ENCODE measurements at places on chromosomes 7 and 10. TPM values are rescaled to one million over a fixed set of nuclear protein-coding genes. Genes with fewer than 3 reads are reported as not detected.

DNA sequence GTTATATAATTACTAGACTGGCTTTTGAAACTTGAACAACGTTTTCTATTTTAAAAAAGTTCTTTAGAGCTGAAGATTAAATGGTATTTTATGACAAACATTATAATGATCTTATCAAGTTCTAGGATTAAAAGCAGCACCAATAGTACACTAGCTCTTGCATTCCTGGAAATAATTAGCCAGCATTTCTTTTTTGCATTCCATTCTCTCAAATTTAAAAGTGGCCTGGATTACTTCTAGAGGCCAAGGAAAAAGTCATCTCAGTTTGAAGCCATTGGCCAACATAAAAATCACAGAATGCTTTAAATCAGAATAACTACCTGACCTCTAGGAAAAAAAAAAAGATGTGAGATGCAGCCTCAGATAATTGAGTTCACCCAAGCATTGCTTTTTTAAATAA, 1326.4 kb upstream of the SORCS1 start:
- H3K4me3 ChIP-seq: no peak overlapping the region
- H3K27ac ChIP-seq: no peak overlapping the region
- no peak for DNase-seq

DNA sequence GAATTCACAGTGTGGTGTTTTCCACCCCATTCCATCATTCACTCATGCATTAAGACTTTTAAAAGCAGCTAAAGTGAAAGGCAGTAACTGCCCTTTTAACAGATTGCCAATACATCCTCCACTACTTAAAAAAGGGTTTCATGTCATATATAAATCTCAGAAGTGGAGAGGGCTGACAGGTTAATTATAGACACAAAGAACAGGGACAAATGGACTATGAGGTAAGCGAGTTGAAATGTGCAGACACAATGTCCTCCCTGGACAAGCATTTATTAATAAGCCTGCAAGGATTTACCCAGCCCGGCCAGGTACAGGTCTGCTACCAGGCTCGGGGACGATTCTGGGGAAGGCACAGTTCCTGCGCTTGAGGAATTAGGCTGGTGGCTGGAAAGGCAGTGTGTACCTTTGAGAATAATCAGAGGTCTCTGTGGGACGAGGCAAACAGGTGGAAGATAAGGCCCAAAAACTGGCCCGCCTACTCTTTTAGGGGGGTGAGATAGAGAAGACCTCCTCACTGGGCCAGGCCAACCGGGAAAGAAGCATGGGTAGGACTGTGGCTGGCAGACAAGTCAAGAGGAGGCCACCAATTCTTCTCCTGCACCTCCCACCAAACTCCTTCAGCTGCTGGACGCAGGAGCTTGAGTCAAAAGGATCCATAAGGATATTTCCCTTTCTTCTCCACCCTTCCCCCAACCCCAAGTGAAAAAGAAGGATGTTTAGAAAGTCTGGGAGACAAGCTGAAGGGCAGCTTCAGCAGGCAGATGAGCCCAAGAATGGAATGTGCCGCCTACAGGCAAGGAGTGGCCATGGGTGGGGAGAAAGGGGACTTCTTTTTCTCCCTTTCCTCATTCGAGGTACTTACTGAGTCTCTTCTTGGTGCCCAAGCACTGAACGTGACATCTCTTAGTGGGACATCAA, 1.5 kb downstream of the PDLIM1 start:
- peak overlapping the region; percentile 81 for H3K4me3 ChIP-seq
- H3K27me3 ChIP-seq: peaks cover 42% of the 10 kb centered on the region
- no peak for DNase-seq
- H3K36me3 ChIP-seq: no peaks in the 10 kb centered on the region
- H3K27ac ChIP-seq: no peak overlapping the region

GRCh38 chr7:47093320-47094234, 488.3 kb downstream of the TNS3 start:
- H3K4me3 ChIP-seq: no peak overlapping the region
- no peaks in the 10 kb centered on the region for H3K27me3 ChIP-seq
- no peaks in the 10 kb centered on the region for H3K4me1 ChIP-seq

GRCh38 chr10:104209575-104210198, 22.5 kb downstream of the CFAP43 start:
- no peak overlapping the region for H3K4me3 ChIP-seq
- peak; percentile 78 for DNase-seq
- H3K4me1 ChIP-seq: no peaks in the 10 kb centered on the region

GRCh38 chr10:8951440-8952089, 897.1 kb downstream of the GATA3 start:
- DNase-seq: no peak
- no peak overlapping the region for H3K27ac ChIP-seq
- no peaks in the 10 kb centered on the region for H3K36me3 ChIP-seq

DNA sequence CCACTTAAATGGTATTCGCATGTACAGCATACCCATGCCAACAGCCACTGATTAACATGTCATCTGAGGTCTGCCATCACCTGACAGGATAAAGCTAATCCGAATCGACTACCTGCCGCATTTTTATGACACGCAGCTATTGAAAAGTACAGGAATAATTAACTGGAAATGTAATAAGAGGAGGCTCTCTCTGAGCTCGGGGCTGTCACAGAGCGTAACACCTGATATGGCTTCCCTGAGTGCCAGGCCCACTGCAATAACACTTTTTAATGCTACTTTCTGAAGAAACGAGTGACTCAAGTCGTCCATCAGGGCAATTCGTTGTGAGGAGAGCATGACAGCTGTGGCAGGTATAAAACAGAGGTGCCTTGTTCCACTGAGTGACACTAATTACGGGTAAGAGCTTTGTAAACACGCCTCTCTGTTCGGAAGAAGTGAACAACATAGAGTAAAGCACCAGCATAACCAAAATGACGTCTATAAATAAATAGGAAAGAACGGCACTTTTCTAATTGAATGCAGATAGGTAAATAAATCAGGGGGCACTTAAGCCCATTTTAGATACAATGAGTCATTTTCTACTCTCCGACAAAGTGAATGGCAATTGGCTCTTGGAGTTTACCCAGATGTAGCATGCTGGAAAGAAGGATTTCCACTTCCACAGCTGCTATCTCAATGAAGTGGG, 56.5 kb upstream of the CREB5 start:
- no peak overlapping the region for H3K4me3 ChIP-seq
- DNase-seq: no peak
- H3K27me3 ChIP-seq: peaks cover 7% of the 10 kb centered on the region
- H3K36me3 ChIP-seq: no peaks in the 10 kb centered on the region
- no peak overlapping the region for H3K27ac ChIP-seq
- H3K4me1 ChIP-seq: no peaks in the 10 kb centered on the region

DNA sequence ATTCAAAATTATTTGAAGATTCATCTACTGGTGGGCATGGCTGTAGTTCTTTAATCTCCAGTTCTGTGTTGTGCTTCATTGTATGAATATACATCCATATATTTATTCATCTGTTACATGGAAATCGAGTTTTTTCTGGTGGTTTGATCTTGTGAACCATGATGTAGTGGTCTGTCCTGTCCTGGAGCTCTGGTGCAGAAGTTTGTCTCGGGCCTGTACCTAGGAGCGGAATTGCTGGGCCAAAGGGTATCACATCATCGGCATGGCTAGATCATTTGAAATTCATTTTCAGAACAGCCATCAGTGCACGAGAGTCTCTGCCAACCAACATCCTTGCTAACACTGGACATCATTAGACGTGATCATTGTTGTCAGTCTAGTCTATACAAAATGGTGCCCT, 107.0 kb downstream of the ELFN1 start:
- peaks cover 1% of the 10 kb centered on the region for H3K27me3 ChIP-seq
- H3K27ac ChIP-seq: no peak overlapping the region
- no peaks in the 10 kb centered on the region for H3K4me1 ChIP-seq
- DNase-seq: no peak

DNA sequence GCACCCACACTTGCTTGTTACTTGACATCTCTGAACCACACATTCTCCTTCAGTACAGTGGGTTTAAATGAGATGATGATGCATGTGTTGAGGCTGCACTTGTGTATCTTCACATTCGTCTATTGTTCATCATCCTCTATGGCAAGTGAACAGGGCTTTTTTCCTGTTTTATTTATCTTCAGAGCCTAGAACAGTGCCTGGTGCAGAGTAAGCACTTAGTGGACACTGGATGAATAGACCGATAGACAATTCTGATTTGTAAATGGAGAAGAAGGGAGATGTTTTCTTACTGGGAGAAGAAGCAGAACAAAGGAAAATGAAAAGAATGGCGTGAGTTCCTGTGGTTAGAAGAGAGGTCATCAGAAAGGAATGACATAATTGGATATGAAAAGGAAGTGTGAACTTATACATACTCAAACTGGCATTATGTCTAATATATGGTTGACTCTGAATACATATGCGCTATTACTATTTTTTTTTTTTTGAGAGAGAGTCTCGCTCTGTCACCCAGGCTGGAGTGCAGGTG, 99.7 kb downstream of the AVL9 start:
- no peaks in the 10 kb centered on the region for H3K36me3 ChIP-seq
- H3K27me3 ChIP-seq: peaks cover 8% of the 10 kb centered on the region
- H3K27ac ChIP-seq: no peak overlapping the region
- no peak for DNase-seq
- no peaks in the 10 kb centered on the region for H3K4me1 ChIP-seq

DNA sequence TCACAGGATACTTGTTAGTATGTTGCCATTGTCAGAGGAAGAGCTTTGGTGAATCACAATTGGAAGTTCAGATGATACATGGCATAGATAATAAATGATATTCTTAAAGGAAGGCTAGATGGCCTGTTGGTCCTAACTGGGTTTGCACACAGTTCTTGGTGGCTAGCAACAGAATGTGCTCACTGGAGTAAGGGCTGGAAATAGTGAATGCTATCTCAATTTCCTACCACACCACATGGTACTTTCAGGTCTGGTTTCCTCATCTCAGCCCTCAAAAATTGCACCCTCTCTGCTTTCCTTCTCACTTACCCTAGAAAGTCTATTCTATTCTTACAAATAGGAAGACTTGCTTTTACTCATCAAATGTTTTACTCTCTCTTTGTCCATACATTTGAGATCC, 622.5 kb downstream of the ANKRD7 start:
- no peak overlapping the region for H3K27ac ChIP-seq
- no peaks in the 10 kb centered on the region for H3K27me3 ChIP-seq
- no peaks in the 10 kb centered on the region for H3K36me3 ChIP-seq
- no peaks in the 10 kb centered on the region for H3K4me1 ChIP-seq
- H3K4me3 ChIP-seq: no peak overlapping the region
- no peak for DNase-seq

DNA sequence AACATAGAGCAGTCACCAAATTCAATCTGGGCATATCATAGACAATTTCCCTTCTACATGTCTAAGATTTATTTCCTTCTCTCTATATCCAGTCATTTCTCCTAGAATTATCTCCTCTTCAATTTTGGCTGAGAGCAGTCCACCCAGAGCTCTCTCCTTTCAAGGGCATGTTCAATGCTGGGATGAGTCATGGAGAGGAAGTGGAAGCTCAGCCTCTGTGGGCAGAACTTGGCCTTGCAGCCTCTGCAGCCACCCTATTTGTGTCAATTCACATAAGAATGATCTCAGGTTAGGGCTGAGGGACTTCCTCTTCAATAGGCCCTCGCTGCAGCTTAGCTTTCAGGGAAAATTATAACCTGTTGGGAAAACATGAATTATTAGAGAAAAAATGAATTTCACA, 560.8 kb downstream of the POM121L12 start:
- no peak overlapping the region for H3K4me3 ChIP-seq
- no peak overlapping the region for H3K27ac ChIP-seq
- no peaks in the 10 kb centered on the region for H3K27me3 ChIP-seq
- DNase-seq: no peak

GRCh38 chr10:129898706-129899268, 65.3 kb downstream of the EBF3 start:
- no peak overlapping the region for H3K4me3 ChIP-seq
- H3K27ac ChIP-seq: no peak overlapping the region
- peaks cover 9% of the 10 kb centered on the region for H3K27me3 ChIP-seq
- H3K36me3 ChIP-seq: no peaks in the 10 kb centered on the region

DNA sequence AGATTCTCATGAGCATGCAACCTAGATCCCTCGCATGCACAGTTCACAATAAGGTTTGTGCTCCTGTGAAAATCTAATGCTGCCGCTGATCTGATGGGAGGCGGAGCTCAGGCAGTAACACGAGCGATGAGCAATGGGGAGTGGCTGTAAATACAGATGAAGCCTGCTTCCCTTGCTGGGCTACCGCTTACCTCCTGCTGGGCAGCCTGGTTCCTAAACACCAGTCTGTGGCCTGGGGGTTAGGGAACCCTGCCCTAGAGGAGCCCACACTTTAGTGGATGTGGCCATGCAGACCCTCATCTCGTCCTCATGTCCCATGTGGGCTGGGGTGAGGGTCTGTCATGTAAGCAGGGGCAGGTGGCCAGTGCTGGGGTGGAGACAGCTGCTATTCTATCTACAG, 417.6 kb downstream of the GLRX3 start:
- H3K27me3 ChIP-seq: no peaks in the 10 kb centered on the region
- H3K27ac ChIP-seq: no peak overlapping the region
- H3K4me1 ChIP-seq: no peaks in the 10 kb centered on the region
- no peak overlapping the region for H3K4me3 ChIP-seq
- no peaks in the 10 kb centered on the region for H3K36me3 ChIP-seq
- DNase-seq: no peak

GRCh38 chr10:81603106-81603620, 271.8 kb upstream of the NRG3 start:
- no peak overlapping the region for H3K4me3 ChIP-seq
- H3K4me1 ChIP-seq: no peaks in the 10 kb centered on the region
- DNase-seq: no peak
- H3K36me3 ChIP-seq: no peaks in the 10 kb centered on the region
- H3K27me3 ChIP-seq: no peaks in the 10 kb centered on the region

GRCh38 chr7:36746347-36746746, 22.1 kb upstream of the AOAH start:
- no peak overlapping the region for H3K4me3 ChIP-seq
- DNase-seq: no peak
- H3K27ac ChIP-seq: no peak overlapping the region
- peaks cover 4% of the 10 kb centered on the region for H3K36me3 ChIP-seq

GRCh38 chr10:29947701-29948060, 111.7 kb downstream of the JCAD start:
- H3K36me3 ChIP-seq: no peaks in the 10 kb centered on the region
- DNase-seq: no peak
- no peak overlapping the region for H3K27ac ChIP-seq
- H3K4me3 ChIP-seq: no peak overlapping the region
- H3K27me3 ChIP-seq: peaks cover 2% of the 10 kb centered on the region

- DNase-seq: no peak
- H3K27me3 ChIP-seq: peaks cover 15% of the 10 kb centered on the region
- H3K4me3 ChIP-seq: no peak overlapping the region
- no peaks in the 10 kb centered on the region for H3K36me3 ChIP-seq
These were observed 38.0 kb upstream of the ZEB1 start for GRCh38 chr10:31280972-31281371.

GRCh38 chr10:103861505-103861904, 6.1 kb upstream of the SH3PXD2A start:
- H3K36me3 ChIP-seq: peaks cover 2% of the 10 kb centered on the region
- peaks cover 40% of the 10 kb centered on the region for H3K27me3 ChIP-seq
- no peak overlapping the region for H3K4me3 ChIP-seq
- H3K27ac ChIP-seq: no peak overlapping the region
- DNase-seq: no peak
- no peaks in the 10 kb centered on the region for H3K4me1 ChIP-seq

GRCh38 chr10:71965623-71966022, 1.4 kb downstream of the CHST3 start:
- H3K4me3 ChIP-seq: peak overlapping the region; percentile 29
- no peak for DNase-seq
- no peaks in the 10 kb centered on the region for H3K36me3 ChIP-seq
- H3K27me3 ChIP-seq: peaks cover 49% of the 10 kb centered on the region
- H3K27ac ChIP-seq: no peak overlapping the region

Gene LBX1
- total RNA-seq: not detected

Gene ANKRD61
- total RNA-seq: 0.58 TPM

Gene HGF
- total RNA-seq: not detected

Gene PLXNA4
- total RNA-seq: 0.70 TPM

Gene SLC16A9
- 4.4 TPM for total RNA-seq

Gene ATG9B
- 7.5 TPM for total RNA-seq

Gene NCOA4
- 95.2 TPM for total RNA-seq

All from activated CD4-positive, alpha-beta T cell treated with anti-CD3 and anti-CD28 coated beads, Interleukin-2, amount 10 ng/mL, durations not matched to agents 24 days and 14 days (primary cell).